ENCODE measurements at places on chromosomes 3 and 15.

GRCh38 chr3:62922326-62922725 is 47.1 kb upstream of the CADPS start:
- DNase-seq, result no peak

GRCh38 chr15:68609629-68610028 is 30.8 kb downstream of the CORO2B start:
- DNase-seq, result no peak

- peak; percentile 37 for DNase-seq
Observed at GRCh38 chr3:132180337-132180791, 136.8 kb upstream of the ACP3 start.

GRCh38 chr15:78614021-78614420 is 6.8 kb downstream of the CHRNA3 start:
- no peak for DNase-seq

DNA sequence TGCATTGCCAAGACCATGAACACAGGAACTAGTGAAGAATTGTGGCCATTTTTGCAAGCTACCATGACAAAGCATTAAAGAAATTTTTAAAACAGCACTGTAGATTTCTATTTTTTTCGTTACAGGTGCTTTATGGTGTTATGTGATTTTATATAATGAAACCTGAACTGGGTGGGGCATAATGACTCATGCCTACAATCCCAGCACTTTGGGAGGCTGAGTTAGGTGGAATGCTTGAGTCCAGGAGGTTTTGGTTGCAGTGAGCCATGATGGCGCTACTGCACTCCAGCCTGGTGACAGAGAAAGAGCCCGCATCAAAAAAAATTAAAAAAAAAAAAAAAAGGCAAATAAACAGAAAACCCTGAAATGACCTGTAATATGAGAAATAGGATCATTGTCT is 846.7 kb downstream of the EPHA3 start:
- DNase-seq, result no peak

GRCh38 chr3:53817809-53818208 is 28.4 kb downstream of the CHDH start:
- no peak for DNase-seq

DNA sequence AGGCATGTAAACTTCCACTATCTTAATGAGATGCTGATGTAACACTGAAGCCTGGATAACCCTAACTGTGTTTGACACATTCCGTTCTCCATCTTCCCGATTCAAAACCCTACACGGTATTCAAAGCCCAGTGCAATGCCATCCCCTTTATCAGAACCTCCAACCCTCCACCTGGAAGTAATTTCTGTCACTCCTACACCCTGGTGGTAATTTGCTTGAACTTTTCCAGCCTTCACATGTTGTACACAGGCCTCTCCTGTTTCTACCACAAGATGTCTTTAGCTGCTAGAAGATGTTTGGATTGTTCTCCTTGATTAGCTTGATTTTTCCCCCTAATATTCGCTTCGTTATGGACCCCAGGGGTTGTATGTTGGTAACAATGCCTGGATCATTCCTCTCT is 208.9 kb downstream of the CHST2 start:
- no peak for DNase-seq

DNA sequence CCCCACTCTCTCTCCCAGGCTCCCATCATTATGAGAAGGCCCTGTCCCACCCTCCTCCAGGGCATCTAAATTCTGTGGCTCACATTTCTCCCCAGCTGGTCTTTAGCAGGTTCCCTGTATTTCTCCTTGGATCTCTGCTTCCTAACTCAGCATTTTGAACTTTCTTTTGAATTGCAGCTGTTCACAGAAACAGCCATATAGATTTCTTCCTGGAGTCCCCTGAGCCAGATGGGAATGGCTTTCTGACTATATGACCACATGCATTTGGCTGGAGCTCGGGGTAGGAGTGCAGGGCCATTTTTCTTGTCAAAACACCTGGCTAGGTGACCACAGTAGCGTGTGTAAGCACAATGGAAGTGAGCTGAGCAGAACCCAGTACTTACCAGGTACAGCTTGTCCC is 22.0 kb downstream of the RBP2 start:
- no peak for DNase-seq
